Activated CD4-positive, alpha-beta T cell treated with anti-CD3 and anti-CD28 coated beads for 36 hours (primary cell): ENCODE measurements at places on chromosomes 6 and 20.

DNA sequence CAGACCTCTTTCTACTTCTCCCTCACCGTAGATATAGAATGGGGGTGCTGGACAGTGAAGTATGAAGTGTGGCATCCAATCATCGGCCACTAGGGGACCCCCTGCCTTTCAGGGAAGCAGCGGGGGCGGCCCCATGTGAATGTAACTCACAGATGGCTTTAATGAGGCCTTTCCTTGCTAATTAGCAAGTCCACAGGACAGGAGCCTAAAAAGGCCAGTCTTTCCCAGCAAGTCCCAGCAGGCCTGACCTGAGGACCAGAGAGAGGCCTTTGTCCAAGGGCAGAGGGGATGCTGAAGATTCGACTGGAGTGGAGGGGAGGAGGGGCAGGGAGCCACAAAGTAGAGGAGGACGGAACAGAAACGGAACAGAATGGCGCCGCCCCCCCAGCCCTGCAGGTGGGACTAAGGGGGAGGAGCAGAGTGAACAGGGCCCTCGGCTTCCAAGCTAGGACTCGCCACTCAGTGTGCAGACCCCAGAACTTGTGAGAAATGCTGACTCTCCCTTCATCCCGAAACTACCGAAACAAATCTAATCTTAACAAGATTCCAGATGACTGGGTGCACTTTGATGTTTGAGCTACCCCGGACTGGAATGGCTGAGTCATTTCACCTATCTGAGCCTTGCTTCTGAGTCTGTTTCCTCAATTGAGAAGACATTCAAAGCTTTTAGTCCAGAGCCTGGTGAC, 5.8 kb downstream of the C6orf132 start:
- DNase-seq, result peak; percentile 61

- no peak for DNase-seq
Observed at GRCh38 chr6:158561321-158561884, 1.5 kb downstream of the TMEM181 start.

DNA sequence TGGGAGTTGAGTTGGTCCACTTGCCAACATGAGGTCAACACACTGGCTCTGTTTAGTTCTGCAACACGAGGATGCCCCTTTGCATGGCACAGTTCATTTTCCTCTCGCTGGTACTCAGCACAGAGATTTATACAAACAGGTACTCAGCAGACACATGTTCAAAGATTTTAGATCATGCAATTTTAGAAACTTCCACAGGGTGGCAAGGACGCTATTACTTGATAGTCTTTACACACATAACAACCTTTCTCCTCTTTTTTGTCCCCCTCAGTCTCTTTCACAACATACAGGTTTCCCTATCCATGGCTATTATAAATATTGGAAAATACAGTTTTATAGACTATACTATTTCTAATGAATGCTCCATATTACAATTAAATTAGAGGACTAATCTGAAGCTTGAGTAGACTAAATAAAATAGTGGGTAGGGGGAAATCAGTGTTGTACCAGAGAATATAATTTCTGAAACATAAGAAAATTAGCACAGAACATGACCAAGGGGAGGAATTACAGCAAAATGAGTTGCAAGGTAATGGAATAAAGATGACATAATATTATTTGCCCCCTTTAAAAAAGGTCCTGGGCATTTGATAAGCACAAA, 331.8 kb upstream of the BTBD3 start:
- DNase-seq, result no peak

- DNase-seq, result no peak
Observed at GRCh38 chr20:35409542-35409941, 2.2 kb downstream of the UQCC1 start.

DNA sequence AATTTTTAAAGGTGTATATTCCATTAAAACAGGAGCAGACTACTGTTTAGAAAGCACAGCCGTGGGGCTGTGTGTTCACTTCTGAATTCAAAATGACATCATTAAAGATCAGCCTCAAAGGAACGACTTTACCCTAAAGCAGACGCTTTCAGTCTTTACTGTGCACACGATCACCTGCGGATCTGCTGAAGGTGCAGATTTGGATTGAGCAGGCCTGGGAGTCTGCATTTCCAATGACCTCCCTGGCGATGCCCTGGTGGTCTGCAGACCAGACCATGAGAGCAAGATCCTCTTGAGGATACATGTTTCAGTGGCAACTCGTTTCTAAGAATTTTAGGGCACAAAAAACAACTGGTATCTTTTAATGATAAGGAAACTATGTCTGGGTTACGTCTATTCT, 27.2 kb downstream of the TXNDC5 start:
- DNase-seq, result no peak

- DNase-seq, result no peak
Observed at GRCh38 chr6:150486048-150486447, 113.6 kb upstream of the PLEKHG1 start.

DNA sequence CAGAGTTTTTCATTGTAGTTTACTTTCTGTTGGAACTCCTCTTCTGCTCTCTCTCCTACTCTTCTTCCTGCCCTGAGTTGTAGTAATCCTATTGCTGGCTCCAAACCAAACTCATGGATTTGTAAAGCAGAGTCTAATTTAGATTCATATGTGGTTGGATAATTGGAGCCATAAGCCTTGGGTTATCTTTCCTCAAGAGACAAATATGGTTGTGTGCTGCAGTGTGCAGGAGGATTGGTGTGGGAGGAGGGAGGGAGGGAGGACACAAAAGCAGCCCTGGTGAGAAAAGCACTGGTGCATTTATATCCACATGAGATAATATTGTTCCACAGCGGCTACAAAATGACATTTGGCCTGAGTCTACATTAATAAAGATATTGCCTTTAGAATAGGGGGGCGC, 4.2 kb downstream of the HLA-G start:
- DNase-seq, result no peak

GRCh38 chr20:6265204-6265904, 142.5 kb upstream of the FERMT1 start:
- DNase-seq, result no peak

DNA sequence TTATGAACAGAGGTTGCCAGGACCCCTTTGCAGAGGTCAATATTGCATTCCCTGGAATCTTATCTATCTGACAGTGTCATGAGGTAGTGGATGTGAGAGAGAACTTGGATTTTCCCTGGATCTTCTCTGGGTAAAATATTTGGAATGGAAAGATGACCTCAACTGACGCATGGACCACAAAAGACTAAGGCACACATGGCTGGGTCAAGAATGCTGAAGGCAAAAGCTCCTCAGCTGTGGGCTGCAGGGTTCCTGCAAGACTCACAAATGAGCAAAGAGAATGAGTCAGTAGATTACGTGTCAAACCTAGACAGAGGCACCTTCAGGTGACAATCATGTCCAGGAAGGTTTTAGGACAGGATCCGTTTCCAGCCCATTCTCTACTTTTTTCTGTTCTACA, 484.0 kb downstream of the C6orf118 start:
- DNase-seq, result no peak

GRCh38 chr6:22036275-22036674, 260.6 kb downstream of the PRL start:
- DNase-seq, result peak; percentile 26

DNA sequence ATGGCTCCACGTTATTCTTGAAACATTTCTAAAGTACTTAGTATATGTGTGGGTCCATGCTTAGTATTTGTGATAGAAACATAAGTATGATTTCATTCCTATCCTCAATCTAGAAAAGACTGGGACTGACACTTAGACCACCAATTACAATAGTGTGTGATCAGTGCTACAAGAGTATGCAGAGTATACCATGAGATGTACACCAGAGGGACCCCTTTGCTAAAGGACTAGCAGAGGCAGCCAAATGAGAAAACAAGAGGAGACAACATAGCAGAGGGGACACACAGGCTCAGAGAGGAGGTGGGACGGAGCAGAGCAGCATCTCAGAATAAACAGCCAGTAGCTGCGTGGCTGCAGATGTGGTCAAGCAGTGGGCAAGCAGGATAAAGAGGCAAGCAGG, 21.0 kb downstream of the RMND1 start:
- no peak for DNase-seq

DNA sequence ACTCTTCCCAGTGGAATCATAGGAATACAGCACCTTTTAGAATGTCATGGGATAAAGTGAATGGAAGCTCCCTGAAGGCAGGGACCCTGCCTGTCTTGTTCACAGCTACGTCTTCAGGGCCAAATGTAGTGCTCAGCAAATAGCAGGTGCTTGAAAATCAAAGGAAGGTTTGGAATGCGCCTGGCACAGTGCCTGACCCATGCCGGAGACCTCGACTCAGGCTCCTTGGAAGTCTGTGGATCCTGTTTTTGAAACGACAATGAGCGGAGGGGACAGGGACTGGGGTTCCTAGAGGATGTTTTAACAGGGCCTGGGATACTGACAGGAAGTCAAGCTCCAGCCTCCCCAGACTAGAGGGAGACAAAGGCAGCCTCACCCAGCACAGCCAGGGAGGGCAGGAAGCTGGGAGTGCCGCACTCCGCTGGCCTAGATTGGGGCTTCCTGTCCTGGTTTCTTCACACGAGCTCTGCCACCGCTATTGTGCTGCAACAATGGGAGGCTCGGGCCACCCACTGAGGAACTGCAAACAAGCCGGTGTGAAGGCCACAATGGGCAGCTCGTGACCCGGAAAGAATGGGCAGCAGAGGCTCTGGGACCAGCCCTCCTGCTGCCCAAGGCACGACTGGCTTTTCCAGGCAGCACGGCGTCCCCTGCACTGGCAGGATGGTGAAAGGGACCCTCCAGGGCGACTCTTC, 76.7 kb downstream of the PREX1 start:
- DNase-seq, result peak; percentile 41

DNA sequence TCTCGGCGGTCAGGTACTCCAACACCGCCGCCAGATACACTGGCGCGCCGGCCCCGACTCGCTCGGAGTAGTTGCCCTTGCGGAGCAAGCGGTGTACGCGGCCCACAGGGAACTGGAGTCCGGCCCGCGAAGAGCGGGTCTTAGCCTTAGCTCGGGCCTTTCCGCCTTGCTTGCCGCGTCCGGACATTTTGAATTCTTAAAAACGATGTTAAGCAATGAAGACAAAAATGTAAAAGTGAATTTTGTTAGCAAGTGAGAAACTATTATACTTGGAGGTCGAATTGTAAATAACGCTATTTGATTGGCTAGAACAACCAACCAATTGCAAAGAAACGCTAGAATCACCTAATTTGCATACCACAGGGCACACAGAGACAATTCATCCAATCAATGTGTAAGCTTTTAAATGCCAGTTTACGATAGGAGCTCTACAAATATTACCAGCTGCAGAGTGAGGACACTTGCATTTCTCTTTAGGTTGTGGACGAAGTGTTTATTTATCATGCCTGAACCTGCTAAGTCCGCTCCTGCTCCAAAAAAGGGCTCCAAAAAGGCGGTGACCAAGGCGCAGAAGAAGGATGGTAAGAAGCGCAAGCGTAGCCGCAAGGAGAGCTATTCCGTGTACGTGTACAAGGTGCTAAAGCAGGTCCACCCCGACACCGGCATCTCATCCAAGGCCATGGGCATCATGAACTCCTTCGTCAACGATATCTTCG, 112.0 kb downstream of the HFE start:
- peak; percentile 84 for DNase-seq

- no peak for DNase-seq
Observed at GRCh38 chr20:23690581-23690980, 1.7 kb upstream of the CST4 start.

- DNase-seq, result no peak
Observed at GRCh38 chr6:146990821-146991798, 213.1 kb upstream of the STXBP5 start.

- no peak for DNase-seq
Observed at GRCh38 chr6:162244031-162244430, 483.5 kb downstream of the PRKN start.

DNA sequence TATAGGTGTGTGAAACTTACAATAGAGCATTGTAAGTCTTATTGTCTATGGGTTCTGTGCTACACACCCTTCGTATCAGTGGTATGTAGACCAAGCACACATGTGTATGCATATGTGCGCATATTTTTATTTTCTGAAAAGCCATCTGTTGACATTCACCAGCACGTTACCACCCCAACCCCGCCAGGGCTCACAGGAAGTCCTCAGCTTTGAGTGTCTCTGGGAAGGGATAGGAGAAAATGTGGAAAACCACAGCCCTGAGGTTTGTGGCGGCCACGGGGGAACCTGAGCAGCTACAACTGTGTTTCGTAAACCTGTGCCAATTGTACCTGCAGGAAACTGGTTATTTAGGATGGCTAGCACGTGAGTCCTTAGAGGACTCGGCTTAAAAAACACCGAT, 123.3 kb upstream of the PHACTR3 start:
- no peak for DNase-seq

DNA sequence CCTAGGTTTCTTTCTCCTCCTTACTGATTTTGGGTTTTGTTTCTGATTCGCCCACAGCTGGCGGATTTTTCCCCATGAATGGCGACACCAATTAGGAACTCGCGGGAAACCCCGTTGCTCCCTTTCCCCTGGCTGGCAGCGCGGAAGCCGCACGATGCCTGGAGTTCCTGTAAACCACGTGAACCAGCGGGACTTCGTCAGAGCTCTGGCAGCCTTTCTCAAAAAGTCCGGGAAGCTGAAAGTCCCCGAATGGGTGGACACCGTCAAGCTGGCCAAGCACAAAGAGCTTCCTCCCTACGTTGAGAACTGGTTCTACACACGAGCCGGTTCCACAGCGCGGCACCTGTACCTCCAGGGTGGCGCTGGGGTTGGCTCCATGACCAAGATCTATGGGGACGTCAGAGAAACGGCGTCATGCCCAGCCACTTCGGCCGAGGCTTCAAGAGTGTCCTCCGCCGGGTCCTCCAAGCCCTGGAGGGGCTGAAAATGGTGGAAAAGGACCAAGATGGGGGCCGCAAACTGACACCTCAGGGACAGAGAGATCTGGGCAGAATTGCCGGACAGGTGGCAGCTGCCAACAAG, 3.2 kb upstream of the SEC23B start:
- no peak for DNase-seq

- no peak for DNase-seq
Observed at GRCh38 chr20:49297605-49298530, 20.0 kb upstream of the ZNFX1 start.

GRCh38 chr6:155770856-155771255, 315.2 kb upstream of the NOX3 start:
- no peak for DNase-seq

DNA sequence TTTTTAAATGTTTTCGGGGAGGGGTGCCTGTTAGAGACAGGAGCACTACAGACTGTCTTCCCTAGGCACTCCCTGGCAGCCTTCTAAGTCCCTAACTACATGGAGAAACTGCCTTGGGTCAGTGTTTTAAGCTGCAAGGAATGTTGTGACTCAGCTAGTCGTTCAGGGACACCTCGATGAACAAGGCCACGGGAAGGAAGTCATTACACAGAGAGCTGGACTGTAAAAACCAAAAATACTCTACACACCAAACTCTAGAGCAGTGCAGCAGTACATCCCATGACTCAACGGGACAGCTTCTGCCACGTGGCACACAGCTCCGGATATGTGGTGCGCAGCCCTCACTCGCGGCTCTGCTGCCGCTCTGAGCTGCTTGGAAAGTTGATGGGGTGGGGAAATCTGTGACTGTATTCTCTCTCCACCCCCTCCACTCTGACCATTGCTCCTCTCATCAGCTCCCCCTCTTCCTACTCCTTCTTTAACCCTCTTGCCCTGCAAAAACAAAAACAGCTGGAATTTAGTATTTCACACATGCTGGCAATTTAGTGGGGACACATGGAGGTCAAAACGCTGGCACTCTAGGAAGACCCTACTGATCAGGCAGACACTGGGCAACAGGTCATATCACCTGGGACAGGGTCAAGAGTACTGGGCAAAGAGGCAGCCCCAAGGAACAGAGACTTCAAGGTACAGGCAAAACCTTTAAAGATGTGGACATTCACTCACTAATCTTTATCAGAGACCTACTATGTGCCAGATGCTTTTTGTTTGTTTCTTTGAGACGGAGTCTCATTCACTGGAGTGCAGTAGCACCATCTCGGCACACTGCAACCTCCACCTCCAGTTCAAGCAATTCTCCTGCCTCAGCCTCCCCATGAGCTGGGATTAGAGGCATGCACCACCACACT, 10.9 kb upstream of the LPIN3 start:
- peak; percentile 83 for DNase-seq
